ENCODE measurements at places on chromosomes 3 and 15. TPM values are rescaled to one million over a fixed set of nuclear protein-coding genes. Genes with fewer than 3 reads are reported as not detected.

The POPDC2 gene
- 0.18 TPM for total RNA-seq

The CDC25A gene
- total RNA-seq: 8.9 TPM

The TF gene
- total RNA-seq: 0.60 TPM

The DAPK2 gene
- 3.9 TPM for total RNA-seq

The TMC3 gene
- not detected for total RNA-seq

The VGLL3 gene
- total RNA-seq: 4.4 TPM

The EOMES gene
- 0.95 TPM for total RNA-seq

The AGBL1 gene
- not detected for total RNA-seq

The CHRNA5 gene
- total RNA-seq: 32.6 TPM

The ITPKA gene
- 2.0 TPM for total RNA-seq

The GOLGA6B gene
- total RNA-seq: not detected

The IL17RB gene
- total RNA-seq: 1.2 TPM

The CHL1 gene
- total RNA-seq: not detected

The ADGRG7 gene
- not detected for total RNA-seq

The ISLR gene
- not detected for total RNA-seq

The CFAP20DC gene
- total RNA-seq: 2.5 TPM

The DMXL2 gene
- 13.0 TPM for total RNA-seq

The GPR160 gene
- 1.1 TPM for total RNA-seq

The OIP5 gene
- total RNA-seq: 13.8 TPM

The BFSP2 gene
- not detected for total RNA-seq

The MYD88 gene
- total RNA-seq: 21.3 TPM

The SI gene
- total RNA-seq: not detected

The SUSD5 gene
- 2.3 TPM for total RNA-seq

The DTWD1 gene
- 16.8 TPM for total RNA-seq

The CADM2 gene
- total RNA-seq: not detected

The PPP1R14D gene
- not detected for total RNA-seq
